ENCODE measurements at places on chromosomes 13 and 19. TPM values are rescaled to one million over a fixed set of nuclear protein-coding genes. Genes with fewer than 3 reads are reported as not detected.

Gene ARGLU1
- total RNA-seq: 91.5 TPM

DNA sequence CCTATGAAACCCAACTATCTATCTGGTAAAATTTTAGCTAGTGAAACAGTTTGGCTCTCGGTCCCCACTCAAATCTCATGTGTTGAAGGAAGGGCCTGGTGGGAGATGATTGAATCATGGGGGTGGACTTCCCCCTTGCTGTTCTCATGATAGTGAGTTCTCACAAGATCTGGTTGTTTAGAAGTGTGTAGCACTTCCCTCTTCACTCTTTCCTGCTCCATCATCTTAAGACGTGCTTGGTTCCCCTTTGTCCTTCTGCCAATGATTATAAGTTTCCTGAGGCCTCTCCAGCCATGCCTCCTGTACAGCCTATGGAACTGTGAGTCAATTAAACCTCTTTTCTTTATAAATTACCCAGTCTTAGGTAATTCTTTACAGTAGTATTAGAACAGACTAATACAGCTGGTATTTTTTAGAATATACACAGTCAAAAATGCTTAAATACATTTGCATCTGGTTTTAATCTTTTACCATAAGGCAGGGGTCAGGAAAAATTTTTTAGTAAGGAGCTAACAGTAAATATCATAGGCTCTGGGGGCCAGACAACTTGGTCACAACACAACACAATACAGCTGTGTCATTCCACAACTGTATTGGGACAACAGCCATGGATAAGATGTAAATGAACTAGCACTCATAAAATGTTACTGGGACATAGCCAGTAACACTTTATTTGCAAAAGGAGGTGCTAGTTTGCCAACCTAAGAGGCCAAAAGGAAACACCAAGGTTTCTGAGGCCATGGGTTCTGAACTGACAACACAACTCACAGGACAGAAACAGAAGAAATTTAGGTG is 24.3 kb downstream of the DZIP1 start:
- H3K4me1 ChIP-seq: no peaks in the 10 kb centered on the region
- H3K27ac ChIP-seq: no peak overlapping the region
- DNase-seq: no peak

Gene TMEM38A
- 5.0 TPM for total RNA-seq

Gene CCDC61
- 10.6 TPM for total RNA-seq

Gene DEDD2
- 127 TPM for total RNA-seq

DNA sequence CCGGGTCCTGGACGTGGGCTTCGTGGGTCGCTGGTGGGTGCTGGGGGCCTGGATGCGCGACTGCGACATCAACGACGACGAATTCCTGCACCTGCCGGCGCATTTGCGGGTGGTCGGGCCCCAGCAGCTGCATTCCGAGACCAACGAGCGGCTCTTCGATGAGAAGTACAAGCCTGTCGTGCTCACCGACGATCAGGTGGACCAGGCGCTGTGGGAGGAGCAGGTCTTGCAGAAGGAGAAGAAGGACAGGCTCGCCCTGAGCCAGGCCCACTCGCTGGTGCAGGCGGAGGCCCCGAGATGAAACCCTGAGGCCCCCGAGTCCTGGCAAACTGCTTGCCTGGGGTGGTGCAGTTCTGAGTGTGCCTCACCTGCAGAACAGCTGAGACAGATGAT is 787 bp downstream of the TIMM29 start:
- peak overlapping the region; percentile 82 for H3K27ac ChIP-seq
- no peaks in the 10 kb centered on the region for H3K4me1 ChIP-seq
- no peaks in the 10 kb centered on the region for H3K36me3 ChIP-seq
- no peak for DNase-seq
- no peaks in the 10 kb centered on the region for H3K27me3 ChIP-seq
- peak overlapping the region; percentile 82 for H3K4me3 ChIP-seq

- H3K4me3 ChIP-seq: no peak overlapping the region
- no peak overlapping the region for H3K27ac ChIP-seq
- no peaks in the 10 kb centered on the region for H3K4me1 ChIP-seq
- no peak for DNase-seq
- no peaks in the 10 kb centered on the region for H3K36me3 ChIP-seq
- H3K27me3 ChIP-seq: no peaks in the 10 kb centered on the region
These were observed 122.9 kb upstream of the ZNF507 start for GRCh38 chr19:32222556-32222955.

Gene OLFM2
- not detected for total RNA-seq

Gene CAPN12
- total RNA-seq: not detected

DNA sequence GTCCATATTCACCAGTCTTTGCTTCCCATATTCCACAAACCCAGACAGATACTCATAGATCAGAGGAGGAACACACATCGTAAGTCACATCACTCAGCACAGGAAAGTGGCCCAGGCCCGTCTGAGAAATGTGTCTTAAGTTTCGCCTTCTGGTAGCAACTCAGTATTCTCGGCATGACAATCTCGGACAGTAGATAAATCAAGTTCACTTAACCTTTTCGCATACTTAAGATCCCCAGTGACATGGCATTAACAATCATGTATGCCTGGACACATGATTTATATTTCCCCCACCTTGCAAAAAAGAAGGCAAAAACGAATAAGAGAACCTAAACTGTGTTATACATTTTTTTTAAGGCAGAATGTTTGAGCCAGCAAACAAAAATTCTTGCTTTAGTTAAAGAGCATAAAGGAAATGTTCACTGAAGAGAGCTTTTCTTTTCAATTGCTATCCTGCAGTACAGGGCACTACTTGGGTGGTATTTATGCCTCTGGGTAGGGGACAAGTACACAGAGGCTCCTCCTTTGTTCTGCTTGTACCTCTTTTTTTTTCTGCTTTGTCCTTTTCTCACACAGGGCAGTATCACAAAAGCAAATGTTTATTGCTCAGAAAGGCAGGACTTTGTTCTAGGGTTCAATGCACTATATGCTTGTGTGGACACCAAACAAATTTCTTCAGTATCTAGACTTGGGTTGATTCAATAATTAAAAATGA is 360.6 kb downstream of the TDRD3 start:
- H3K27ac ChIP-seq: no peak overlapping the region
- no peaks in the 10 kb centered on the region for H3K4me1 ChIP-seq
- DNase-seq: no peak
- H3K36me3 ChIP-seq: no peaks in the 10 kb centered on the region
- H3K27me3 ChIP-seq: no peaks in the 10 kb centered on the region
- H3K4me3 ChIP-seq: no peak overlapping the region

Gene LAIR1
- total RNA-seq: 1.0 TPM

- no peaks in the 10 kb centered on the region for H3K36me3 ChIP-seq
- H3K27ac ChIP-seq: no peak overlapping the region
- DNase-seq: no peak
- H3K4me3 ChIP-seq: no peak overlapping the region
- H3K27me3 ChIP-seq: no peaks in the 10 kb centered on the region
- H3K4me1 ChIP-seq: no peaks in the 10 kb centered on the region
These were observed 49.9 kb downstream of the UFM1 start for GRCh38 chr13:38399535-38399934.

Gene IL4I1
- total RNA-seq: 1.2 TPM

Gene GJA3
- 0.37 TPM for total RNA-seq

DNA sequence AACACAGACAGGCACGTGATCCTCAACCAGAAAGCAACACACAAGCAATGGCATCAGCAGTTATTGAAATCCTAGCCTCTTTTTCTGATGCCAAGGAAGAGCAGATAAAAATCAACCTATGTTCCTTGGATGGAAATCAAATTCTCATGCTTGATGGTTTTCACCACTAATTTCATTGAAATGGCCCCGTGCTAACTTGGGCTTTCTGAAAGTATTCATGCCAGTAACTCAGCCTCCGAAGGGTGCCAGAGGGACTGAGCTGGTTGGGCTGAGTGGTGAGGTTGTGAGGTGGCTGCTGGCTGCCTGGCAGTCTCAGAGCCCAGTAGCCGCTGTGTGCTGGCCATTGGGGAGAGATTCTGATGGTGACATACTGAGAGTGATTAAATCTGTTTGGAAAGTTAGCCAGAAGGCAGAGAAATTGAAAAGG is 309.3 kb downstream of the DCT start:
- no peak overlapping the region for H3K27ac ChIP-seq
- no peaks in the 10 kb centered on the region for H3K27me3 ChIP-seq
- no peak for DNase-seq
- H3K4me3 ChIP-seq: no peak overlapping the region
- H3K36me3 ChIP-seq: no peaks in the 10 kb centered on the region

Gene PSG3
- not detected for total RNA-seq

Gene ZNF154
- total RNA-seq: 27.4 TPM

Gene TNNI3
- total RNA-seq: not detected

Gene FCAR
- 2.1 TPM for total RNA-seq

- H3K4me1 ChIP-seq: peaks cover 4% of the 10 kb centered on the region
- DNase-seq: peak; percentile 40
- H3K27me3 ChIP-seq: no peaks in the 10 kb centered on the region
These were observed 2.0 kb upstream of the USF2 start for GRCh38 chr19:35266520-35267352.

GRCh38 chr19:13003081-13003480 is 7.8 kb downstream of the NFIX start:
- no peak for DNase-seq
- H3K4me3 ChIP-seq: peak overlapping the region; percentile 46
- H3K27ac ChIP-seq: peak overlapping the region; percentile 95

DNA sequence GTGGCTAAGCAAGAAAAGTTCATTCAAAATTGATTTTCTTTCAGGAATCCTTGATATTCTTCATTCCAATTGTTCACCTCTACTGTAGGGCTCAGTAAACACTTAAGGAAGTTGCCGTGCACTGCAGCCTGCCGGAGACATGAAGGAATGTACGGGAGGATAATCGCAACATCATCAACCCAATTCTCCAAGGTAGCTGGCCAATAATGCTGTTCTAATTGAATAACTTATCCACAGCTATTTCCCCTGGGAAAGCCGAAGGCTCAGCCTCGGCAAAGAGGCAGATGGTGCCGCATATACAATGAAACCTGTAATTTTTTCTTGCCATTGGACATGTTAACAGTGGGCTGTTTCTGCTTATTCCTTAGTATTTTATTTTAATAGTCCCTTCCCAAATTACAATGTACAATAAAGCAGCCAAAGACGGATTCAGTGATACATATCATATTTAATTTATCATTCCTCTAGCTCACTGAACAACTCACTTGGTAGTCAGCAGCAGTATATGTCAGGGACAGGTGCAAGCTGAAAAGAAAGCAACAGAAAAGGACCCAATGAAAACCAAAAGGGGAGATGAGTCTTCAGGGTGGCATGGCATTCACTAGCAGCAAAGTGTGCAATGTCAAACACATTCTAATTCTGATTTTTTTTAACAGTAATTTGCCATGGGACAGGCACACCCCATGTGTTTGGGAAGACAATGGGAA is 420.5 kb upstream of the KLF12 start:
- no peak for DNase-seq
- H3K4me1 ChIP-seq: no peaks in the 10 kb centered on the region
- H3K27ac ChIP-seq: no peak overlapping the region
- no peaks in the 10 kb centered on the region for H3K27me3 ChIP-seq
- no peak overlapping the region for H3K4me3 ChIP-seq

Gene APBA3
- total RNA-seq: 14.1 TPM

- H3K27ac ChIP-seq: no peak overlapping the region
- no peak overlapping the region for H3K4me3 ChIP-seq
- no peaks in the 10 kb centered on the region for H3K4me1 ChIP-seq
- H3K27me3 ChIP-seq: no peaks in the 10 kb centered on the region
These were observed 7.5 kb downstream of the ZNF440 start for GRCh38 chr19:11821474-11822109.

Gene SH3GL1
- 41.1 TPM for total RNA-seq

GRCh38 chr13:95212983-95213850 is 88.0 kb downstream of the ABCC4 start:
- no peak for DNase-seq
- no peaks in the 10 kb centered on the region for H3K4me1 ChIP-seq
- H3K36me3 ChIP-seq: no peaks in the 10 kb centered on the region
- H3K27ac ChIP-seq: no peak overlapping the region
- no peaks in the 10 kb centered on the region for H3K27me3 ChIP-seq

DNA sequence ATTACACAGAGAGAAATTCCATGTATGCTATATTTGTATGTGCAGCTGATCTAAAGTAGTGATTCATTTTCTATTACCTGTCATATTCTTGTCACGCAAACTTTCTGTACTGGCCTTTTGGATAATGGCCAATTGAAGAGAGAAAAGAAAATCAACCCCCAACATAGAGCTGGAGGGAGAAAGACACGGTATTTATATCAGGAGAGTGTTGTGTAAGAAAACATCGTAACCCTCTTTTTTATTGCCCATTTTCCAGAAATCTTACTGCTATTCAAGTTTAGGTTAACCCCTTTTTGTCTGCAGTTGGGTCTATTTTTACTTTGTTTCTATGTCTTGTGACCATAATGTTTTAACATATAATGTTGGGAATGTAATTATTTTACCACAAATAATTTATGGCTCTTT is 27.9 kb downstream of the DGKH start:
- H3K27me3 ChIP-seq: no peaks in the 10 kb centered on the region
- DNase-seq: no peak
- no peaks in the 10 kb centered on the region for H3K36me3 ChIP-seq
- H3K4me3 ChIP-seq: no peak overlapping the region
- no peak overlapping the region for H3K27ac ChIP-seq

All from uterus (tissue), 4 donors.